Colonic mucosa (tissue), 4 donors: ENCODE measurements at places on chromosomes 12 and 14.

- no peaks in the 10 kb centered on the region for H3K27me3 ChIP-seq
- no peak overlapping the region for H3K27ac ChIP-seq
- no peak for DNase-seq
- no peaks in the 10 kb centered on the region for H3K4me1 ChIP-seq
These were observed 39.9 kb downstream of the ATL1 start for GRCh38 chr14:50599700-50600444.

- no peak for DNase-seq
- H3K4me3 ChIP-seq, result no peak overlapping the region
- H3K4me1 ChIP-seq, result no peaks in the 10 kb centered on the region
- no peak overlapping the region for H3K27ac ChIP-seq
These were observed 371.1 kb downstream of the SEC23A start for GRCh38 chr14:38731962-38732361.

GRCh38 chr12:112986291-112986800, 8.0 kb downstream of the OAS2 start:
- no peak overlapping the region for H3K27ac ChIP-seq
- H3K36me3 ChIP-seq, result no peaks in the 10 kb centered on the region
- H3K4me1 ChIP-seq, result no peaks in the 10 kb centered on the region
- H3K27me3 ChIP-seq, result no peaks in the 10 kb centered on the region

- no peak for DNase-seq
- no peaks in the 10 kb centered on the region for H3K27me3 ChIP-seq
- H3K4me3 ChIP-seq, result no peak overlapping the region
- H3K27ac ChIP-seq, result no peak overlapping the region
- no peaks in the 10 kb centered on the region for H3K36me3 ChIP-seq
- no peaks in the 10 kb centered on the region for H3K4me1 ChIP-seq
These were observed 27.3 kb upstream of the HELB start for GRCh38 chr12:66275040-66275439.
